ENCODE measurements at places on chromosomes 5 and 9. TPM values are rescaled to one million over a fixed set of nuclear protein-coding genes. Genes with fewer than 3 reads are reported as not detected.

DNA sequence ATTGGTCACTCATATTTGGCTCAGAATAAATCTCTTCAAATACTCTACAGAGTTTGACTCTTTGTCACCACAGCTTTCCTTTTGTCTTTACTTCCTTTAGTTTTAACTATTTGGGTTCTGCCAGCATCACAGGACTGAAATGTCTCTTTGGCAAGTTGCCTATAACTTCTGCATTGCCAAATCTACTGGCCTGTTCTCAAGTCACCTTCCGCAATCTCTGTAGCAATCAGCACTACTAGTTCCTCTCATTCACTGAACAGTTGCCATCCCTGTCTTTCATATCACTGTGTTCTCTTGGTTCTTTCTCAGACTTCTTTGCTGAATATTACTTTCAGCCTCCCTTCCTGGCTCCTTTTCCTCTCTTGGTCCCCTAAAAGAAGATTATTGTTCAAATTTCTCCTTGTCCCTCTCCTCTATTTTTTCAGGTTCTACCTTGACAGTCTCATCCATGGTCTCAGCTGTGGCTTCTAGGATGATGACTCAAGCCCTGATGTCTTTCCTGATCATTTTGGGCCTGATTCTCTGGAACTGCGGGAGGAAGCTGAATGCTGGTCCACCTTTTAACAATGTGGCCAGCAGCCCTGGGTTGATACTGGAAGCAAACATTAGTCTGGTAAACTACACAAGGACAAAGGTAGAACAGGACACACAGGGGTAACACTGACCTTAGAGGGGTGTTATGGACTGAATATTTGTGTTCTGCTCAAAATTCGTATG, 44.0 kb upstream of the LIFR start:
- no peaks in the 10 kb centered on the region for H3K36me3 ChIP-seq
- no peak overlapping the region for H3K27ac ChIP-seq
- no peaks in the 10 kb centered on the region for H3K27me3 ChIP-seq
- peaks cover 27% of the 10 kb centered on the region for H3K4me1 ChIP-seq
- DNase-seq = no peak
- H3K4me3 ChIP-seq = no peak overlapping the region

GRCh38 chr9:14500705-14501104, 186.8 kb upstream of the NFIB start:
- H3K4me3 ChIP-seq = no peak overlapping the region
- H3K27me3 ChIP-seq = no peaks in the 10 kb centered on the region
- H3K36me3 ChIP-seq = no peaks in the 10 kb centered on the region
- no peak overlapping the region for H3K27ac ChIP-seq
- no peak for DNase-seq
- H3K4me1 ChIP-seq = no peaks in the 10 kb centered on the region

DNA sequence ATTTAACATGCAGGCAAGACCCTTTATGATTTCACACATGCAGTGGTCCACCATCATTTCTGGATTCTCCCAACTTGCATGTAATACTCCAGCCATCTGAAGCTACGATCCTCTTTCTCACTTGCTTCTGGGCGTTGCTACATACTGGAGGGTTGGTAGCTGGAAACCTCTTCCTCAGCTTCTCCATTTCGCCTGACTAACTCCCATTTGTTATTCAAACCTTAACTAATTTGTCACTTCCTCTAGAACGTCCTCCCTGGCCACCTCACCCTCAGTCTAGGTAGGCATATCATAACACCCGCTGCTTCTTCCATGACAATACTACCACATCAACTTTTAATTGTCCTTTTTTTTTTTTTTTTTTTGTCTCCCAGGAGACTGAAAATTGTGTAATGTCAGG, 72.6 kb upstream of the EQTN start:
- no peak overlapping the region for H3K27ac ChIP-seq
- H3K27me3 ChIP-seq = no peaks in the 10 kb centered on the region
- no peaks in the 10 kb centered on the region for H3K36me3 ChIP-seq
- DNase-seq = no peak
- peaks cover 41% of the 10 kb centered on the region for H3K4me1 ChIP-seq

Gene PKD2L2
- not detected for total RNA-seq

DNA sequence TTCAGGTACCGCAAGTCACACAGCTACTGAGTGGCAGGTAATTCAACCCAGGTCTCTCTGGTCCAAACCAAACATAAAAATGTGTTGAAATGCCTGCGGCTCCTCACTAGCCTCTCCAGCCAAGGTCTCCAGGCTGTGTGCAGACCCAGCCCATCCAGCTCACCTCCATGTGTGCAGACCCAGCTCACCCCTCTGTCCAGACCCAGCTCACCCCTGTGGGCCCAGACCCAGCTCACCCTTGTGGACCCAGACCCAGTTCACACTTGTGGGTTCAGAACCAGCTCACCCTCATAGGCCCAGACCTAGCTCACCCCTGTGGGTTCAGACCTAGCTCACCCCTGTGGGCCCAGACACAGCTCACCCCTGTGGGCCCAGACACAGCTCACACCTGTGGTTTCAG, 188.0 kb upstream of the ADCY2 start:
- no peak overlapping the region for H3K4me3 ChIP-seq
- no peaks in the 10 kb centered on the region for H3K36me3 ChIP-seq
- H3K27me3 ChIP-seq = no peaks in the 10 kb centered on the region
- DNase-seq = no peak
- H3K4me1 ChIP-seq = no peaks in the 10 kb centered on the region

GRCh38 chr5:1137567-1138444, 25.9 kb upstream of the SLC12A7 start:
- no peaks in the 10 kb centered on the region for H3K36me3 ChIP-seq
- H3K4me3 ChIP-seq = no peak overlapping the region
- H3K27ac ChIP-seq = no peak overlapping the region
- no peak for DNase-seq
- peaks cover 7% of the 10 kb centered on the region for H3K4me1 ChIP-seq

DNA sequence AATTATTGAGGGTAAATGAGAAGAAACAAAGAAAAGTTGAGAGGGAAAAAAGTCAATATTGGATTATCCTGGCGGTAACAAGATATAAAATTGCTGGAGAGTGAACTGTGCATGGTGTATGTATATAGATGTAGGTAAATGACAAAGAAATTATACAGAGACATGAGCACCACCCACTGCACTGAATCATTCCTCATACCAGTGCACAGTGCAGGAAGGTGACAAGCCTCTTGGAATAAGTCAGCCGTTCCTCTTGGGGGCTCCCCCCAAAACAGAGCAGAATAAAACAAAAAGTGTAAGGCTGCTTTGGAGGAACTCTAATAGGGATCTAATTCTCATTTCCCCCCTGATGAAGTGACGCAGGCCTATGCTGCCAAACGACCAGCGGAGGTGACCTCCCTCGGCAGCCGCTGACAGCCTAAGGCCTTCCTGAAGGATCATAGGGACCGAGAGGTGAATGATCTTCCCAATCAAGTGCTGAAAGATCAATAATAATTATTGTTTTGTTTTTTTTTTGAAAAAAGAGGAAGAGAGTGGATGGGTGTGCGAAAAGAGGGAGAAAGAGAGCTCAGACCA, 245.0 kb downstream of the PSAT1 start:
- H3K4me3 ChIP-seq = no peak overlapping the region
- H3K4me1 ChIP-seq = no peaks in the 10 kb centered on the region
- H3K27me3 ChIP-seq = no peaks in the 10 kb centered on the region
- H3K27ac ChIP-seq = no peak overlapping the region

- H3K27me3 ChIP-seq = no peaks in the 10 kb centered on the region
- H3K36me3 ChIP-seq = no peaks in the 10 kb centered on the region
- no peak overlapping the region for H3K27ac ChIP-seq
- no peaks in the 10 kb centered on the region for H3K4me1 ChIP-seq
Measured at GRCh38 chr5:37283214-37283820, 34.1 kb upstream of the CPLANE1 start.

Gene NIPAL4
- total RNA-seq = 2.8 TPM

GRCh38 chr5:38541174-38541725, 15.2 kb downstream of the LIFR start:
- no peaks in the 10 kb centered on the region for H3K36me3 ChIP-seq
- no peaks in the 10 kb centered on the region for H3K27me3 ChIP-seq
- no peak overlapping the region for H3K27ac ChIP-seq
- peaks cover 35% of the 10 kb centered on the region for H3K4me1 ChIP-seq
- no peak overlapping the region for H3K4me3 ChIP-seq

DNA sequence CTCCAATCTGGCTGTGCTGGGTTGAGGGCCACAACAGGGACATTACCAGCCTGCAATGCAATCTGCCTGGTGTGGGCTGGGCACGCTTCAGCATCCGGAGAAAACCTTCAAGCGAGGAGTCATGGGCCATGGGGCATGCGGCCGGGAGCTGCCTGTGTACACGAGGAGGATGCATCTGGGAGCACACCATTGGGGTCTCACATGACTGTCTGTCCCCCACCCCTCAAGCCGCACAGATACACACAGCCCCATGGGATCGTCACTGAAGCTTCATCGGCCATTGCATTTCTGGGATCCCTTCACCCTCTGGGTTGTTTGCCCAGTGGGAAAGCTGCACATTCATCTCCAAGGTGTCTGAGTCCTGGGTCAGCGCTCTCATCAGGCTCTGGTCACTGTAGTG, 9.9 kb downstream of the LCN1 start:
- H3K4me1 ChIP-seq = no peaks in the 10 kb centered on the region
- DNase-seq = no peak
- no peaks in the 10 kb centered on the region for H3K27me3 ChIP-seq
- no peaks in the 10 kb centered on the region for H3K36me3 ChIP-seq

DNA sequence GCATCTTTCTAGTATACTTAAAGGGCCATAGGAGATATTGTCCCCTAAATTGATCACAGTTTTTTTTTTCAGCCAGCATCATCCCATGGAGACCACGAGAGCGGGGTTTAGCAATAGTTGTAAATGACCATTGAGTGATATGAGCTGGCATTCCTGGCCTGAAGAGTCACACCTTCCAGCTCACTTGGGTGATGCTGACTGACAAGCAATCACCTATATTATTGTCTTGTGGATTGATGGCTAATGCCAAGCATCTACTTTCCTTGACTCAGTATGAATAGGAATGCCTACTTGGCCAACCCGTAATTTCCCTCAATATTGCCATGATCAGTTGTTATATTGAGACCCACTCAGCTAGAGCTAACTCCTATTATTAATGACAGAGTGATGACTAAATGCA, 70.5 kb downstream of the ADAMTSL1 start:
- no peak overlapping the region for H3K27ac ChIP-seq
- peaks cover 15% of the 10 kb centered on the region for H3K4me1 ChIP-seq
- DNase-seq = no peak

Gene CYLC2
- not detected for total RNA-seq

- no peaks in the 10 kb centered on the region for H3K4me1 ChIP-seq
- DNase-seq = no peak
- H3K36me3 ChIP-seq = no peaks in the 10 kb centered on the region
- H3K27ac ChIP-seq = no peak overlapping the region
- no peaks in the 10 kb centered on the region for H3K27me3 ChIP-seq
Measured at GRCh38 chr9:115416299-115416698, 298.3 kb upstream of the TNC start.

Gene PTGER4
- total RNA-seq = 19.3 TPM

GRCh38 chr9:75088646-75089372, 495 bp downstream of the OSTF1 start:
- H3K4me1 ChIP-seq = peaks cover 38% of the 10 kb centered on the region
- peak overlapping the region; percentile 99 for H3K4me3 ChIP-seq
- DNase-seq = peak; percentile 92

Gene SHOC1
- total RNA-seq = not detected

DNA sequence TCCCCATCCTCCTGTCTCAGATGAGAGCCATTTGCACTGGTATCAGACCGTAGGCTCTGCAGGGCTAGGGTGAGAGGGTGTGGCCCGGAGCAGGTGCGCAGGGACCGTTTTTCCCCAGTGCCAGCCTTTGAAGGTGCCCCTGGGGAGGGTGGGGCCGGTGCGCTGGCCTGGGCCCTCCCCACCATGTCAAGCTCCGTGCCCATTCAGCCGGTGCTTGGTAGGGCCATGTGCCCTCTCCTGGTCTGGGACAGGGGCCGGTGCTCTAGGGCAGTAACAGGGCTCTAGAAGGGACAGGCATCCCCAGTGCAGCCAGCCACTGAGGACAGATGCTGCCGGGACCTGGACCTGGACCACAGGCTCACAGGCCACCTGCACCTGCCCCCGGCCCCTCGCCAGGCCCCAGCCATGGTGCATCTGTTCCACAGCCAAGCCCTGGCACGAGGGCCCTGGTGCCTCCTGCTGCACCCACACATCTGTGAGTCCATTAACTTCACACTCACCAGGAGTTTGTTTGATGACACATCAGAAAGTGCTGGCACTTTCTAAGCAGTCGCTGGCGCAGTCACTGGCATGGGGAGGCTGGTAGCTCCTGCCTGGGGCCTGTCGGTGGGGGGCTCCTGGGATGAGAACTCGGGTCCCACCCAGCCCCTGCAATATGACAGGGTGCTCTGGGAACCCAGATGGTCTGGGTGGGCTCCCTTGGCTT, 5.0 kb upstream of the QRFP start:
- no peaks in the 10 kb centered on the region for H3K4me1 ChIP-seq
- no peaks in the 10 kb centered on the region for H3K36me3 ChIP-seq
- H3K4me3 ChIP-seq = no peak overlapping the region
- H3K27me3 ChIP-seq = peaks cover 11% of the 10 kb centered on the region
- H3K27ac ChIP-seq = no peak overlapping the region

GRCh38 chr5:14143841-14144585, 871 bp downstream of the TRIO start:
- H3K36me3 ChIP-seq = no peaks in the 10 kb centered on the region
- H3K27ac ChIP-seq = peak overlapping the region; percentile 98
- H3K4me3 ChIP-seq = peak overlapping the region; percentile 76

DNA sequence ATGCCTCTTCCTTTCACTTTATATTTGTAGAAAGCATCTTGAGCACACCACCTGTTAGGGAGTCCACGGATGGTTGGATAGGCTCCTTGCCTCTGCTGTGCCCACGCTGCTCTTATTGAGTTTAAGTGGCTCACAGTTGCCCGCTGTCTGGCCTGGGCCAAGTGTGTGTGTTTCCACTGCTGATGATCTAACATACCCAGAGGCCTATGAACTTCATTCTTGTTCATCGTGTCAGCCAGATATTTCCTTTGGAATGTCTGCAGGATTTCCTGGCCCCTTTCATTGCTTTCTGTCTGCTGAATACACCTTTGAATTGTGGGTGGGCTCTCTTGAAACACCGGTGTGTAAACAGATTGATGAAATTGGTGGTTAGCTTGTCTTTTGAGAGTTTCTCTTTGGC, 46.6 kb downstream of the MVB12B start:
- peaks cover 25% of the 10 kb centered on the region for H3K4me1 ChIP-seq
- no peak for DNase-seq
- H3K27ac ChIP-seq = no peak overlapping the region
- H3K4me3 ChIP-seq = no peak overlapping the region
- no peaks in the 10 kb centered on the region for H3K36me3 ChIP-seq

DNA sequence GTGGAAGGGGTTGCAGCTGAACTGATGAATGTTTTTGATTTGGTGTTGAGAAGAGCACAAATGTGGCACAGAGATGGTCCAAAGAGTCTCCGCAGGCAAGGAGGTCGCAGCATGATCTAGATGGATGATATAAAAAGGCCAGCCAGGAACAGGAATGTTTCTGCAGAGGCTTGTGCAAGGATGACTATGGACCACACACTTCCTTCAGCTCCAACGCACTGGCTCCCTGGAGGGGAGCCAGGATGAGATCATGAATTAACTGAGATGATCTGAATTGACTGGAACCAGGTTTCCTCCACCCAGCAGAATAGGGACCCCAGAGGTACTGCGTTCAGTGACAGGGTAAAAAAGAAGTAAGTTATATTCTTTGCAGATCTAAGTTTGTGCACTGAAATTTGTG, 89.0 kb downstream of the ARSB start:
- H3K27me3 ChIP-seq = no peaks in the 10 kb centered on the region
- H3K36me3 ChIP-seq = no peaks in the 10 kb centered on the region
- peaks cover 23% of the 10 kb centered on the region for H3K4me1 ChIP-seq
- H3K27ac ChIP-seq = no peak overlapping the region
- H3K4me3 ChIP-seq = no peak overlapping the region

- H3K27me3 ChIP-seq = no peaks in the 10 kb centered on the region
- H3K27ac ChIP-seq = peak overlapping the region; percentile 78
- H3K4me3 ChIP-seq = no peak overlapping the region
Measured at GRCh38 chr5:139103762-139104161, 94.4 kb downstream of the SIL1 start.
